Neural crest cell (in vitro differentiated cells): ENCODE measurements at places on chromosomes 12 and 14. TPM values are rescaled to one million over a fixed set of nuclear protein-coding genes. Genes with fewer than 3 reads are reported as not detected.

Gene MYF5
- not detected in 2 replicates for total RNA-seq

- DNase-seq, result no peak
These were observed 274.0 kb downstream of the DPF3 start for GRCh38 chr14:72619881-72620280.

Gene LYZ
- 0.26 TPM in 1 of 2 replicates, not detected in the other for total RNA-seq

GRCh38 chr12:68040450-68041075 lies 51.3 kb downstream of the IFNG-AS1 start:
- DNase-seq, result peak; percentile 55

GRCh38 chr14:101442451-101442850 lies 118.8 kb upstream of the DIO3 start:
- no peak for DNase-seq

Gene FOXN4
- total RNA-seq, result 1.3 and 1.7 TPM in 2 replicates

DNA sequence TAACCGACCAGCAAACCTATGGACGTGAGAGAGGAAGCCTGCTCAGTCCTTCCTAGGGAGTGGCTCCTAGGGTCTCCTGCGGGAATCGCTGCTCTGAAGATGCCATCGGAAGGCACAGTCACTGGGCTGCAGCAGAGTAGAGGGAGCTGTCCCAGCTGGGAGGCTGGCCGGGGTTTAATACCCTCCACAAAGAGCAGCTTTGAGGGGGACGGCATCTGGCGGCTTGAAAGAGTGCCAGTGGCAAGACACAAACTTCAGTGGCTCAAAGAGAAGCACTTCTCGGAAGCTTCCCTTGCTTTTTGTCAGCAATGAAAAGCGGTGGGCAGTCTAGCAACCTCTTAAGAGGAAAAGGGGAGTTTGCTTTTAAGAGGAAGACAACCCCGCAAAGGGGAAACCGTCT lies 114.6 kb downstream of the TMEM132C start:
- peak; percentile 10 for DNase-seq

DNA sequence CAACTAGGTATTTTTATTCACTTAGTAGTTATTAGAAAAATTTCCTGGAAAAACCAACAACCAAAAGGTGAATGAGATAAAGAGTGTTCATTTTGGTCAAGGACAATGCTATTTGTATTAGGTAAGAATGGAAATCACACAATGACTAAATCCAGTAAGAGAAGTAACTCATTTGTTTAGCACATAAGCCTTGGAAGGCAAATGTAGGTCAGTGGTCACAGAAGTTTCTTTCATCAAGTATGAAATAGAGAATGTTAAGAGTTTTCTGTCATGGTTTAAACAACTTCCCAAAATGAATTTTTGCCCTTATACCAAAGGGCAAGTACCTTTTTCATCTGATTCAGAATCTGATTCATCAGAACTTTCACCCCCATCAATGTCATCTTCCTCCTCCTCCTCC lies 101.7 kb downstream of the KIF21A start:
- no peak for DNase-seq

- no peak for DNase-seq
These were observed 357.3 kb downstream of the DUSP6 start for GRCh38 chr12:88994971-88995370.

Gene TAS2R31
- 2.1 and 2.5 TPM in 2 replicates for total RNA-seq

DNA sequence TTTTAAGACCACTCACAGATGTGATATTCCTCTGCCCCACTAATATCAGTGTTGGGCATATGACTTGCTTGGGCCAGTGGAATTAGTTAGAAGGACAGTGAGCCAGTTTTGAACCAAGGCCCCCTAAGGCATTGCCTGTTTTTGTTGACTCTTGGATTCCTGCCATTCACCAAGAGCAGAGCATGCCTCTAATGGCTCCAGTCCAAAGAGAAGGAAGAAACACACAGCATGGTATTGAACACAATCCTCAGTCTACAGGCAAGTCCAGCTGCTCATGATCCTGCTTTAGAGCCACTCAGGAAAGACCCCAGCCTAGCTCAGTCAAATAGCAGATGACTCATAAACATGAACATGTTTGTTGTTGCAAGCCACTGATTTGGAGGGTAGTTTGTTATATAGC lies 1201.5 kb downstream of the BCL11B start:
- DNase-seq, result no peak

GRCh38 chr14:74618078-74618952 lies 6.3 kb upstream of the LTBP2 start:
- no peak for DNase-seq

DNA sequence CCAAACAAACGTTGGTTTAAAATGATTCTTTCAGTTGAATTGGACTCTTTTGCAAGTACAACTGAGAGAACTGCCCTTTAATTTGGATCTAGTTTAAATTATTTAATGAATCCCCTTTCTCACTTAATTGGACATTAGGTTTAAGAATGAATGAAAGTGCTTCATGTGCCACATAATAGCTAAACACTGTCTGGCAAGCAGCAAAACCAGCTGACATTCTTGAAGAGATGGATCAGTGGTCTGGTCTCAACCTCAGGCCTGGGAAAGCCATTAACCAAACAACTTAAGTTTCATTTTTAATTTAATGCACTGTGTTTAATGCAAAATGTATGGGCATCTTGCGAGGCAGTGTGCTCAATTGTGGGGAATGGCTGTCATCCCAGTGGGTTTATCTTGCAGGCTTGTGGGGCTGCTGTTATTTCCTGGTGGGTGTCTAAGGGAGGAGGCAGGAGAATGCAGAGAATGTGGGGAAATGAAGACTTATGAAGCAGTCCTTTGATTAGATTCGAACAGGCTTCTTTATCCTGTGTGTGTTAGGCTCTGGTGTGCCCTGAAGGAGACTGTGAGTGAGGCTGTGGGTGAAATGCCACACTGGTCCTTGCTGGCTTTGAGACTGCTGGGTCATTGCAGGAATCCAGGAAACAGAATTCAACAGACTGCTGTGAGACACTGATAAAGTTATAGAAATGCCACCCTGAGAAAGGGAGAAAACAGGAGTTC lies 144.1 kb upstream of the PELI2 start:
- DNase-seq, result no peak

DNA sequence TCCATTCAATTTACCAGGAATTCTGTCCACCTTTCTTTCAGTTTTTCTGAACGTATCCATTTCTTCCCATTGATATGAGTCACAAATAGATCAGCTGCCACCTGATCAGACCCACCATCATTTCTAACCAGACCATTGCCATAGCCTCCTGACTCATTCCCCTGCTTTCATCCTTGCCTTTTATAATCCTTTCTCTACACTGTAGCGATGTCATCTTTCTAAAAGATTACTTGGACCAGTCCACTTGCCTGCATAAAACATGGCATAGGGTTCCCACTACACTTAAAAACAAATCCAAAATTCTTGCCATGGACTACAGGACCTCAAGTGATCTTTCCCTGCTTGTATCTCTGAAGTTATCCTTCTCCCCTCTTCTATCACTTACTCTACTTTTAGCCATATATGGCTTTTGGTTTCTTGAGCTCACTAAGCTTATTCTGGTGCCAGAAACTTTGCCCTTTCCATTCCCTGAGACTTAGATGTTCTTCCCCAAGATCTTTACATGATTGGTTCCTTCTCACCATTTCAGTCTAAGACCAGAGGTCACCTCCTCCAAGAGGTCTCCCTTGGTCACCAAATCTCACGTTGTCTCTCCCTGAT lies 149.5 kb upstream of the KRR1 start:
- DNase-seq, result no peak

DNA sequence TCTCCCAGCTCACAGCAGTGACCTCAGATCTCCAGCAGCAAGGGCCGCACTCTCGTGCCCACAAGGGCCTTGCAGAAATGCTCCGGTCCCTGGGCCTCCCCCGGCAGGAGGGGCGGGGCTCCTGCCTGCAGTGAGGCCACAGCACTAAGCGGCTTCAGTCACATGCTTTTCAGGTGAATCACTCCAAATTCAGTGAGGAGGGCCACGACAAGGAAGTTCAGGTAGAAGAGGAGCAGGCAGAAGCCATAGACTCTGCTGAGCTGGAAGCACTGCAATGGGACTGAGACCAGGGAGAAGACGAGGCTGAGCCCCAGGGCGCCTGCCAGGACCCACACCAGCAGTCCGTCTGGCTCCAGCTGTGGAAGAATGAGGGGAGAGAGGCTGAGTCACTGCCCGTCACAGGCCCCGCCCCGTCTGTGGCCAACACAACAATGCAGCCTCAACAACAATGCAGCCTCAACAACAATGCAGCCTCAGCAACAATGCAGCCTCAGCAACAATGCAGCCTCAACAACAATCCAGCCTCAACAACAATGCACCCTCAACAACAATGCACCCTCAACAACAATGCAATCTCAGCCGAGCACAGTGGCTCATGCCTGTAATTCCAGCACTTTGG lies 35.2 kb downstream of the SLC8B1 start:
- no peak for DNase-seq

DNA sequence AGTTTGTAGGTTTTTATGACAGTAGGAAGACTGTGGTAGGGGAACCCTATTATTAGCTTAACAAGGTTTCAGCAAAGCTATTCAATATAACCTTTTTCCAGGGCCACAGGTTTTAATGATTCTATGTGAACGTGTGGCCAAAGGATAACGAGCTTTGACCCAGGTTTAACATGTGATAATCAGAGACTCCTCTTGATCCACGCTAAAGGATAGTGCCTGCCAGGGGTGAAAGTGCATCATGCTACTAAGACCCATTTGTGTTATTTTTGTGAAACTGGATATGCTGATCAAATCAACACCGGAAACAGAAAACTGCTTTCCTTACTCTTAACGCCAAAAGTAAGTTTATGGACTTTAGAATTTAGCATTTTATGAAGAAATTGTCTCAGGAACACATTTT lies 909 bp upstream of the TAOK3 start:
- DNase-seq, result no peak

DNA sequence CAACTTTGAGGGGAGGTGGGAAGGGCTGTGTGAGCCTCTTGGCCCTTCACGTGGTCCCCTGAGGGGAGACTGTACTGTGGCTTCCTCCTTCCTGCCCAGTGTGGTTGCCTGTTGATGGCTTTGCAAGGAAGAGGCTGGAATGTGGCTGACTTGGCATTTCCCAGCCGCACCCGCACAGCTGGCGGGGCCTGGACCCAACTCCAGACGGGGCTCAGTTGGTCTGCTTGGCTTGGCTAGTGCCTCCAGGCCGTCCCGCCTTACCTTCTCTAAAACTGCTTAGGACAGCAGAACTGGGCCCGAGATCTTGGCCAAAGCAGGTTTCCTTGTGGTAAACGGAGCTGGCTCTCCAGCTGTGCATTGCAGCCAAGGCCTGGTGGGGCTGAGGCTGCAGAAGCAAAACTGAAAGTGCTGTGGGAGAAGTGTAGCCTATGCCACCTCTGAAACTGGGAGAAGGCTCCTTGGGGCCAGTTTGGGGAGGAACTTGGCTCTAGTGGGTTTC lies 139.5 kb downstream of the SMOC1 start:
- no peak for DNase-seq

DNA sequence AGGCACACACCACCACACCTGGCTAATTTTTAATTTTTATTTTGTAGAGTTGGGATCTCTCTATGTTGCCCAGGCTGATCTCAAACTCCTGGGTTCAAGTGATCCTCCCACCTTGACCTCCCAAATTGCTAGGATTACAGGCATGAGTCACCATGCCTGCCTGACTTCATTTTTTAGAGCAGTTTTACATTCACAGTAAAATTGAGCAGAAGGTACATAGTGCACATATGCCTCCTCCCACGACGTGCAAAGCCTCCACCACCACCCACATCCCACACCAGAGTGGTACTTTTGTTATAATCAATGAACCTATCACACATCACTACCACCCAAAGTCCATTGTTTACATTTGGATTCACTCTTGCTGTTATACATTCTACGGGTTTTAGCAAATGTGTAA lies 62.5 kb upstream of the PLEKHG3 start:
- DNase-seq, result no peak

GRCh38 chr14:103313704-103314103 lies 20.3 kb upstream of the EIF5 start:
- DNase-seq, result no peak

DNA sequence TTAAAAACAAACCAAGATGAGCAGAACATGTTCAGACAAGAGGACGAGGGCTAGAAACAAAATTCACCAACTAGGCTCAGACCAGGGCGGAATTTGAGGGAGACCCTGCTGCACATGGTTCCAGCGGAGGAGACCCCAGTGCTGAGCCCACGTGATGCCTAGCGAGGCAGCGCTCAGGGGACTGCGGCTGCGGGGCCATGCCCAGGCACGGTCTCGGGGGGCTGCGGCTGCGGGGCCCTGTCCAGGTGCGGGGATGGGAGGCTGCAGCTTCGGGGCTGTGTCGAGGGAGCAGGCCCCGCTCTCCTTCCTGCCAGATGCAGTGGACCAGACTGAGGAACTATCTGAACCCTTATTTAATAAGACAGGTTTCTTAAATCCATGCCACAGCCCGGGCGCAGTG lies 12.7 kb upstream of the CRIP2 start:
- no peak for DNase-seq

DNA sequence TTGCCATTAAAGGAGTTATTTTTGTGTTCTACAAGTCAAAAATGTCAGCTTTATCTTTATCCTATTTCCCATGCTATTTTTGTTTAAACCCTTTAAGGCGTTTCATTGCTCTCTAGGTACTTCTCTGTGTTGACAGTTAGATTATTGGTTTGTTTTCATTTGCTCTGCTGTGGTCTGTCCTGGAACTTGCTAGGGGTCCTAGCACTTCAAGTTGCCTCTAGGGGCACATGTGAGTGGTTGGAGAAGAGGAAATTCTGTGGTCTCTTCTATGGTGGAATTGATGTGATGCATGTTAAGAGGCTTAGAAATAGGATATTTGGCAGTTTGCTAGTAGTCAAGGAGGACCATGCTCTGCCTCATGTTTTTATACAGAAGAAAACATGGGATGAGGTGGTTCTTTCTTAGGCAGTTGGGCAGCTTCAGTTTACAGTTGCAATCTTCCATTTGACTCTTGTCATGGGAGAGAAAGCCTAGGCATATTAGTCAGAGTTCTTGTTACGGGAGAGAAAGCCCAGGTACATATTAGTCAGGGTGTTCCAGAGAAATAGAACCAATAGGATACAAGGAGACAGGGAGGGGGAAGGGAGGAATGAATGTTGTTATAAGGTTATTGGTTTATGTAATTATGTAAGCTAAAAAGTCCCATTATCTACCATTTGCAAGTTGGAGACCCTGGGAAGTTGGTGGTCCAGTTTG lies 14.4 kb downstream of the TTLL5 start:
- DNase-seq, result no peak

DNA sequence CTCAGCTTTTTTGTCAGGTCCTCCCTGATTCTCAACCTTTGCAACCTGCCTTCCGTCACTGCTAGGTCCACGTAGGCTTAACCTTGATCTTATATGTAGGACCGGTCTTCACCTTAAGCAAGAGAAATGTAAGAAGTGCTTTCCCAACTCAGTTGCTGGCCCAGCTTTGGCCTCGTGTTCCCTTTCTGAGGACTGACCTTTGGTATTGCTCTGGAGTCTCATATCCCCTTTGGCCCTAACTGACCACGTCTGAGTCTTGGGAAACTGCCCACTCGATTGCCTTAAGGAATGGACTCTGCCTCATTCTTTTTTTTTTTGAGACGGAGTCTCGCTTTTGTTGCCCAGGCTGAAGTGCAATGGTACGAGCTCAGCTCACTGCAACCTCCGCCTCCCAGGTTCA lies 8.0 kb downstream of the ACOT6 start:
- no peak for DNase-seq

Gene DGLUCY
- 13.1 and 15.6 TPM in 2 replicates for total RNA-seq
